Pancreas (tissue), 10 donors: ENCODE measurements at places on chromosomes 3 and 15.

GRCh38 chr15:42193383-42193782, 14.7 kb downstream of the VPS39 start:
- no peaks in the 10 kb centered on the region for H3K36me3 ChIP-seq
- no peak overlapping the region for H3K27ac ChIP-seq

- H3K36me3 ChIP-seq, result no peaks in the 10 kb centered on the region
- no peak overlapping the region for H3K4me3 ChIP-seq
- no peak for DNase-seq
- H3K27ac ChIP-seq, result no peak overlapping the region
- no peaks in the 10 kb centered on the region for H3K27me3 ChIP-seq
Observed at GRCh38 chr3:141782386-141782932, 19.3 kb downstream of the GRK7 start.

GRCh38 chr3:71671216-71671845, 53.9 kb downstream of the EIF4E3 start:
- DNase-seq, result no peak
- no peaks in the 10 kb centered on the region for H3K27me3 ChIP-seq
- H3K36me3 ChIP-seq, result no peaks in the 10 kb centered on the region

DNA sequence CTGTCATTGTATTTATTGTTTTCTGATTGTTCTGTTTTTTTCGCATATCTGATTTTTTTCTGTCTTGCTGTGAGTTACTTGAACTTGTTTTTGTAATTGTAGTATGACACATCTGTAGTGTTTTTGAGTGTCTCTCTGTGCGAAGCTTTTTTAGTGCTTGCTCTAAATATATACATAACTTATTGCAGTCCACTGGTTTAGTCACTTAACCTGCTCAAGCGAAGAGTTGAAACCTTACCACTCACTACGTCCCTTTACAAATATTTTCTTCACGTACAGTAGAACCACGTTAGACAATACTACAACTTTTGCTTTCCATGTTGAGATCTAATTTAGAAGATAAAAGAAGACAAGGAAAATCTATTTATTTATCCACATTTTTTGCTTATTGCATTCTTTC, 713.0 kb upstream of the GRM7 start:
- H3K4me1 ChIP-seq, result no peaks in the 10 kb centered on the region
- no peak for DNase-seq
- no peaks in the 10 kb centered on the region for H3K36me3 ChIP-seq
- no peak overlapping the region for H3K4me3 ChIP-seq
- H3K27me3 ChIP-seq, result no peaks in the 10 kb centered on the region

DNA sequence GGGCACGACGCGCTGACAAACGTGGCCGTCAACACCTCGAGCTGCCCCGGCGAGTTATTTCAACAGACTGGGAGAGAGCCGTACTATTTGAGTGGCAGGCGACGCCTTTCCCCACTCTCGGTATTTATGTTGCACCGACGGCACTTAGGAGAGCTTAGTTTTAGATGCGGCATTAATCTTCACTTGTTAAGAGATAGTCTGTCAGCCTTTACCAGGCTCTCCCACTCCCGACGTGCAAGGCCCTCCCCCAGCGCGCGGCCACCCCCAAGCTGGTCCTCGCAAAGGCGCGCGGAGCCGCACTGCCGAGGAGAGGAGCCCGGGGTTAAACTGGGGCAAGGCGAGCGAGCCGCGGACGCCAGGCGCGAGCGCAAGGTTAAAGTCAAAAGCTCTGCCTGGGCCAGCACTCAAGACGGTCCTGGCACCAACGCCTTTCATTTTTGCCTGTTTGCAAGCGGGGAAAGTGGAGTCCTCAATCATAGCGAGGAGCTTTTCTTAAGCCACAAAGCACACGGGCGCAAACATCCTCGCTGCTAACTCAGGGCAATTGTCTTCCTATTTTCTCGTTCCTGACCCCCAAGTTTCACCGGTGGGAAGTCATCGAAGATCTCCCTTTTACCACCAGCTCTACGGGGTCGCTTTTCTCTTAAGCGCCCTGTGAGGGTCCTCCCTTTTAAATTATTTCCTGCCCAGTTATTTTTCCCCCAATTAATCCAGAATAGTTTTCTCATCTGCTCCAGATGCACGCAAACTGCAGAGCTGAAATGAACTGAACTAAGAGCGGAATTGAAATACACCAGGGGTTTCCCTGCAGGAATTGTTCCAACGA, 86.6 kb downstream of the NR2F2 start:
- H3K27ac ChIP-seq, result no peak overlapping the region
- no peaks in the 10 kb centered on the region for H3K36me3 ChIP-seq
- H3K4me1 ChIP-seq, result no peaks in the 10 kb centered on the region
- H3K27me3 ChIP-seq, result peaks cover 73% of the 10 kb centered on the region
- no peak for DNase-seq

DNA sequence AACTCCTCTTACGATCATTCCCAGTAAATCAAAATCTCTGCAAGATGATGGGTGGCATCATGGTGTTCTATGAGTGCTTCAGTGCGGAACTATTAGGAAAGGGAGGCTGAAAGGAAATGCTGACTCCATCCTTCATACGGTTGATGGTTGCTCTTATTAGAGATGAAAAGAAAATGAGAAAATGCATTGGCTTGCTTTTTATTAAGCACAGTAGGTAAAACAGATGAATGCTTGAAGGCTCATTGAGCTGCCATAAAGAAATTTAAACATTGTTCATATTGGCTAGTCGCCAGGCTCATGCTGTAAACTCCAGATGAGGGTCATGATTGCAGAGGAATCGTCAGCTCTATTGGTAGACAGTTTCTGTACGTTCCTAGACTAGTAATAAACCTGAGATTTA, 115.8 kb downstream of the EPHA3 start:
- H3K27me3 ChIP-seq, result no peaks in the 10 kb centered on the region
- no peak for DNase-seq
- no peaks in the 10 kb centered on the region for H3K36me3 ChIP-seq
- no peak overlapping the region for H3K4me3 ChIP-seq
- H3K4me1 ChIP-seq, result no peaks in the 10 kb centered on the region
- H3K27ac ChIP-seq, result no peak overlapping the region

DNA sequence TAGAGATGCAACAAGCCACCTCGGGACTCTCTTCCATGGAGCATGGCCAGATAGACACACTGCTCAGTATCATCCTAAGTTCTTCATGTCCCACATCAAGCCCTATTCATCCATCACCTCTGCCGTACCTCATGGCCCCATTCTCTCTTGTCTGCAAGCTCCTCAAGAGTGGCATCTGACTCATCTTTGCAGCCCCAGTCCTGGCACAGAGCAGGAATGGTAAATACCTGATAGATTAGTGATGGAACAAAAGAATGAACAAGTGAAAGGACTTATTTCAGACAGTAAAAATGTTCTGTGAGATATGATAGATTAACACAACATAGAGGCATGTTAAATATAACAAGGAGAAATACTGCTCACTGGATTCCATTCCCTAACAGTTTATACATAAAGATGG, 176.4 kb downstream of the ISL2 start:
- DNase-seq, result no peak
- no peaks in the 10 kb centered on the region for H3K27me3 ChIP-seq
- no peaks in the 10 kb centered on the region for H3K36me3 ChIP-seq
- H3K27ac ChIP-seq, result no peak overlapping the region
- H3K4me1 ChIP-seq, result no peaks in the 10 kb centered on the region

DNA sequence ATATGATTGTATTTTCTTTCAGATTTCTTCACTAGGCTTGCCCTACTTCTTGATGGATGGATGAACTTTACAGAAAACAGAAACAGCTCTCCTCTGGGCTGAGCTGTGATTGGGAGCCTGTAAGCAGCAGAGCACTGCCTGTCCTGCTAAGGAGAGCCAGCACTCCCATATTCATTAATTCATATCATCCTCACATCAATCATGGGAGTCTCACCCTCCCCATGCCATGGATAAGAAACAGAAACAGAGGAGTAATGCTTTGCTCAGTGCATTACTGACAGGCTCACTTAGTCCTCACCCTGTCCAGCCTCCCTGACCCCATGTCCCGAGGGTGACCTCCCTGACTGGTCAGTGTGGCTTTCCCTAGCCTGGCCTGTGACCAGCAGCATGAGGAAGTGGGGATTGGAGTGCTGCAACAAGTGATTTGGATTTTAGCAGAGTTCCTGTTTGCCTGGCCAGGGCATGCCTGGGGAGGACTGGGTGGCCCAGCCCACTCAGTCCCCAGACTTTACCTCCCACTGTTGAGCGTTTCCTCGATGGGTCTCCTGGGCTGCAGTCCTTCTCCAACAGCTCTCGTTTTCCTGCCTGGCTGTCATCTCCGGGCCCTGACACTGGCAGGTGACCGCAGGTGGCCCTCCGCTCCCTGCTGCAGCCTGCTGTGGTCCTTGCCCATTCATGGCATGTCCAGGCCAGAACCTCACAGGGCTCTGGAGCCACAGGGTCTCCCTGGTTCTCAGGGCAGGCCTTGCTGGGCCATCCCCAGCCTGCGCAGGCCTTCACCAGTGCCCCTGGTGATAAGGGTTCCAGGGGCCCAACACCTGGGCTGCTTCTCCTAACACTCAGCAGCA, 1.3 kb upstream of the TMIE start:
- H3K36me3 ChIP-seq, result no peaks in the 10 kb centered on the region
- peaks cover 14% of the 10 kb centered on the region for H3K4me1 ChIP-seq
- no peaks in the 10 kb centered on the region for H3K27me3 ChIP-seq
- H3K27ac ChIP-seq, result no peak overlapping the region

- H3K36me3 ChIP-seq, result no peaks in the 10 kb centered on the region
- no peak overlapping the region for H3K4me3 ChIP-seq
Observed at GRCh38 chr15:73704869-73705645, 20.9 kb downstream of the CD276 start.

DNA sequence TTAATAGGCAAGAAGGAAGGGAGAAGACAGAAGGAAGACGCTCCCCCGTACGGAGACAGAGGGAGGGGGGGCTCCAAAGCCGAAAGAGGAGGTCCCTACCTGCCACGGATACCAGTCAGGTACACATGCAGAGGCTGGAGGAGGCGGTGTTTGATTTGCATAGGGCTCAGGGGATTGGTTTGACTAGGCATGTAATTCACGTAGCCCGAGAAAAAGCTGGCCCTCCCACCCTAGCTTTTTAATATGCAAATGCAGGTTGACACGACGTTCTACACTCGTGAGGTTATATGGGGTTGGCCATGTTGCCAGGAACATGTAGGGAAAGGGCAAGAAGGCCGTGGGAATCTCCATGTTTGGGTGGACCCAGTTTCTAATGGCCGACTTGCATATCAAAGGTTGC, 29.8 kb downstream of the ZNF592 start:
- H3K4me1 ChIP-seq, result no peaks in the 10 kb centered on the region
- no peak overlapping the region for H3K4me3 ChIP-seq
- no peaks in the 10 kb centered on the region for H3K27me3 ChIP-seq
- H3K36me3 ChIP-seq, result no peaks in the 10 kb centered on the region
- DNase-seq, result no peak

DNA sequence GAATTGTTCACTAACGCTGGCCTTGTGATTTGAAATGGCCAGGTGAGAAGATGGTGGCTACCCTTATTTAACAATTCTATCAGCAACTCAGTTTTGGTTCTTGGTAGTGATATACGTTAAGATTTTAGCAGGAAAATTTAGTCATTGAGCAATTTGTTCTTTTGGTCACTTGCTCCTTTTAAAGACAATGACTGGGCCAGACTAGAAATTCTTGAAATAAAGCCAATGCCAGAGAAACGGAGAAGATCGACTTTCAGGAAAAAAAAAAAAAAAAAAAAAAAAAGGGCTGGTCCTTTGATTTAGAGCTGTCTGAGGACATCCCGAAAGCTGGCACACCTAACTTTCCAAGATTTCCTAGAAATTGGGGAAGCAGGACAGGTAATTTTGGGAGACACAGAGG, 178.5 kb downstream of the FNDC3B start:
- no peaks in the 10 kb centered on the region for H3K27me3 ChIP-seq
- no peaks in the 10 kb centered on the region for H3K36me3 ChIP-seq
- no peak for DNase-seq
- H3K4me1 ChIP-seq, result peaks cover 33% of the 10 kb centered on the region

DNA sequence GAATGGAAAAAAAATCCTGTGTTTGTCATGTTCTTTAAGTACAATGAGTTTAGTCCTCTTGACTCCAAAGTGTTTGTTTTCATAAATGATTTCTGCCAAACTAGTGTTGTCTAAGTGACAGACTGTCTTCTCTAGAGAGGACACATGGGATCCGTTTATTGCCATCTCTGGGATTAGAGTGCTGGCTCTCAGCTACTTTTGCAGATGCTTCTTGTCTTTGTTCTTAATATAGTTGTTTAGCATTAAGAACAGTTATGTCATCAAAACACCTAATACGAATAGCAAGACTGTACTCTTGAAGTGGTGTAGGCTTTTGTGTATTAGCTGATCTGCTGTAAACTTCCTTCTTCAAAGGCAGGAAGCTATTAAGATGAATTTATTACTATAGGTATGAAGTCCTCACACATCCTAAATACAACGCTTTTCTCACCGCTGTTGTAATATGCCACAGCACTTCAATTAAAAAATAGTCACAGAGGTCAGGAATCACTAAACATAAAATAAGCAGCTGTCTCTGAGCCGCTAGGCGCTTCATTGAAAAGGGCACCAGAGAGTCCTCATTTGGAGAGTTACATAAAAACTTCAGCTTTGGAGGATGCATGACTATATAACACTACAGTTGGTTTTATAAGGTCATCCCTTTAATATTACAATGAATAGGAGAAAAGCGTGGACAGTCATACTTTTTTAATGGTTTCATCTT, 128.3 kb upstream of the ZNF385D start:
- no peak for DNase-seq
- no peak overlapping the region for H3K27ac ChIP-seq
- no peaks in the 10 kb centered on the region for H3K36me3 ChIP-seq
- no peaks in the 10 kb centered on the region for H3K27me3 ChIP-seq

GRCh38 chr3:114789803-114790202, 357.3 kb downstream of the ZBTB20 start:
- H3K36me3 ChIP-seq, result no peaks in the 10 kb centered on the region
- H3K27ac ChIP-seq, result no peak overlapping the region
- no peak for DNase-seq
- H3K27me3 ChIP-seq, result no peaks in the 10 kb centered on the region
- no peak overlapping the region for H3K4me3 ChIP-seq
- H3K4me1 ChIP-seq, result peaks cover 1% of the 10 kb centered on the region

DNA sequence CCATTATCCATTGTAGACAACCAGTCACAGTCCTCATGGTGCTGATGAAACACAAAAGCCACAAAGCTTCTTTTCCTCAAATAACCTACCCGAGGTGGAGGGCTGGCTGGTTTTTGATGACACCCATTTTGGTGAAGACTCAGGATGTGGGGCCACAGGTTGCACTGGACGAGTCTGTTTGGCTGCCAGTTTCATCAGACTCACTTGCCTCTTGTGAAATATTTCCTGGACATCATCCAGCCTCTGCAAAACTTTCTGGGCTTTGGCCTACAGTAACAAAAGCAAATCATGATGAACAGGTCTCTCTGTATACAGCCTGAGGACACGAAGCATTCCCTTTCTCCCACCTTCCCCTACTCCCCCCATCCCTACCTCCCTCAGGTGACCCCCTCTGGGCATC, 42.2 kb downstream of the B3GNT5 start:
- no peaks in the 10 kb centered on the region for H3K36me3 ChIP-seq
- no peak overlapping the region for H3K27ac ChIP-seq
- no peak for DNase-seq
- H3K4me3 ChIP-seq, result no peak overlapping the region

- H3K36me3 ChIP-seq, result no peaks in the 10 kb centered on the region
- H3K4me1 ChIP-seq, result peaks cover 1% of the 10 kb centered on the region
- peak within 1 kb of the TSS; percentile 80 for H3K4me3 ChIP-seq
- H3K27me3 ChIP-seq, result no peaks in the 10 kb centered on the region
- DNase-seq, result peak; percentile 77
Observed at GRCh38 chr3:4466741-4467521, at the start of gene SUMF1. Gene SUMF1, minus strand, starts transcription at chr3:4467269. Its CDS starts 24 bp downstream, at chr3:4467245.

- no peak overlapping the region for H3K27ac ChIP-seq
- H3K36me3 ChIP-seq, result no peaks in the 10 kb centered on the region
- H3K4me1 ChIP-seq, result peaks cover 3% of the 10 kb centered on the region
- peak; percentile 90 for DNase-seq
- H3K4me3 ChIP-seq, result no peak overlapping the region
Observed at GRCh38 chr15:78709263-78709882, 68.4 kb upstream of the CHRNB4 start.
